Tibial nerve (tissue), 4 donors: ENCODE measurements at places on chromosomes 3 and 15. TPM values are rescaled to one million over a fixed set of nuclear protein-coding genes. Genes with fewer than 3 reads are reported as not detected.

DNA sequence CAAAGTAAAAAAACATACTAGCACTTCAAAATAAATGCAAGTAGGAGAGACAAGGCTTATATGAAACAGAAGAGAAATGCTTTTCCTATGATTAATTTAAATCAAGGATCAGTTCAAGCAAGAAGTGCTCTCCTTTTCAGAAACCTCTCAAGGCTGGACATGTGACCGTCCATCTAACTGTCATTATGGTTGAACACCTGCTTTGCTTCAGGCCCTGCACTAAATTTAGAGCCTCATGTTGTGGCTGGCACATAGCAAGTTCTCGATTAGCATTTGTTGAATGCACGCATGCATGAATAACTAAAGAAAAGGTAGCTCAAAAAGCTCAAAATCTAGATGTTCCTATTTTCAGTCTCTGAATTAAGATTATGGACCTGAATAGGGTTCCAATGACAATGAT is 82.0 kb downstream of the SV2B start:
- no peaks in the 10 kb centered on the region for H3K27me3 ChIP-seq
- H3K4me3 ChIP-seq = no peak overlapping the region
- no peaks in the 10 kb centered on the region for H3K36me3 ChIP-seq
- H3K27ac ChIP-seq = no peak overlapping the region

GRCh38 chr15:90367576-90367975 is 15.5 kb downstream of the ZNF774 start:
- H3K27ac ChIP-seq = peak overlapping the region; percentile 75
- H3K4me1 ChIP-seq = peaks cover 20% of the 10 kb centered on the region
- H3K27me3 ChIP-seq = no peaks in the 10 kb centered on the region
- H3K36me3 ChIP-seq = no peaks in the 10 kb centered on the region

GRCh38 chr15:69074843-69075224 is 60.3 kb downstream of the NOX5 start:
- no peak overlapping the region for H3K4me3 ChIP-seq
- no peaks in the 10 kb centered on the region for H3K27me3 ChIP-seq

DNA sequence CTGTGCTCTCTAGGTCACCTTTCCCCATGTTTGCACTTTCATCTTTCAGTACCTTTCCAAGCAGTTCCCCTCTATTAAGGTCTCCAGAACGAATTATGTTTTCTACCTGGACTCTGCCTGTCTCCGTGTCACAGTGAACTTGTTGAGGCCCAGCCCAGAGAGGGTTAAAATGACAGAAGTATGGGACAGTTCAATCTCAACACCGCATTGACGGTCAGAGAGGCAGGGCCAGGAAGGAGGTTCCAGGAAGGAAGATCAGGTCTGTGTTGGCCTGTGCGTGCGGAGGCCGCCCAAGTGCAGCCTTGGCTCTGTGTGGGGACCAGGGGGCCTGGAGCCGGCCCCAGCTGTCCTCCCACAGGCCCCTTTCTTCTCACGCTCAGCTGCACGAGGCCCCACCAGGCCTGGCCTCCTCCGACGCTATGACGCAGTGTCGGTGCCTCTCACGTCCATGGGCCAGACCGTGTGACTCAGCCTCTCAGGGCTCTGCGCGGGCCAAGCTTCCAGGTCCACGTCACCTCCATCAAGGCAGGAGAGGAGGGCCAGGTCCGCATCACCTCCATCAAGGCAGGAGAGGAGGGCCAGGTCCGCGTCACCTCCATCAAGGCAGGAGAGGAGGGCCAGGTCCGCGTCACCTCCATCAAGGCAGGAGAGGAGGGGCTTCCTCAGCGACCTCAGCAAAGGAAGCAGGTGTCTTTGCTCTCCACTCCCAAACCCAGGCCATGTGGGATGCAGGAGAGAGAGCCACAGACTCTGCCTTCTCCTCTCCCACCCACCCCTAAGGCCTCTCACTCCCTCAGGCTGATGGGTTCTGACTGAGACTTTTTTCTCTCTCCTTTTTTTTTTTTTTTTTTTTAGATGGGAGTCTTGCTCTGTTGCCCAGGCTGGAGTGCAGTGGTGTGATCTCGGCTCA is 83.1 kb downstream of the CPN2 start:
- no peak overlapping the region for H3K4me3 ChIP-seq
- H3K27me3 ChIP-seq = no peaks in the 10 kb centered on the region
- no peaks in the 10 kb centered on the region for H3K4me1 ChIP-seq
- DNase-seq = no peak

DNA sequence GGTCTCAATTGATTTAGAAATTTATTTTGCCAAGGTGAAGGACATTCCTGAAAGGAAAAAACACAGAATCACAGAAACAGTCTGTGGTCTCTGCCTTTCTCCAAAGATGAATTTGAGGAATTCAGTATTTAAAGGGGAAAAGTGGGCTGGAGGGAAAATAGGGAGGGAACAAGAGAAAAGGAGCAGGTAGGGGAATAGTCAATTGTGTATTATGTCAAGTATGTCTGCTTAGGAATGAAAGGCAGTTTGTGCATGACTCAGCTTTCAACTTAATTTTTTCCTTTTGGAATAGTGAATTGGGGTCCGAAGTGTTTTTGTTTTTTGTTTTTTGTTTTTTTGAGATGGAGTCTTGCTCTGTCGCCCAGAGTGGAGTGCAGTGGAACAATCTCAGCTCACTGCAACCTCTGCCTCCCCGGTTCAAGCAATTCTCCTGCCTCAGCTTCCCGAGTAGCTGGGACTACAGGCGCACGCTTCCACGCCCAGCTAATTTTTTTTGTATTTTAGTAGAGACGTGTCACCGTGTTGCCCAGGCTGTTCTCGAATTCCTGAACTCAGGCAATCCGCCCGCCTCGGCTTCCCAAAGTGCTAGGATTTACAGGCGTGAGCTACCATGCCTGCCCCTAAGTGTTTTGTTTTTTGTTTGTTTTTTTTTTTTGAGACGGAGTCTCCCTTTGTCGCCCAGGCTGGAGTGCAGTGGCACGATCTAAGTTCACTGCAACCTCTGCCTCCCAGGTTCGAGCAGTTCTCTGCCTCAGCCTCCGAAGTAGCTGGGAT is 74.1 kb upstream of the MAP4 start:
- no peak for DNase-seq
- no peaks in the 10 kb centered on the region for H3K36me3 ChIP-seq
- peaks cover 12% of the 10 kb centered on the region for H3K4me1 ChIP-seq

SLC15A2 gene
- 2.6 TPM for total RNA-seq

- H3K27ac ChIP-seq = no peak overlapping the region
- peaks cover 61% of the 10 kb centered on the region for H3K36me3 ChIP-seq
- no peak for DNase-seq
Measured at GRCh38 chr3:56593455-56594158, 36.6 kb downstream of the CCDC66 start.

GRCh38 chr3:160005004-160005403 is 16.4 kb downstream of the IL12A start:
- no peaks in the 10 kb centered on the region for H3K27me3 ChIP-seq
- no peak for DNase-seq
- H3K4me3 ChIP-seq = no peak overlapping the region
- no peak overlapping the region for H3K27ac ChIP-seq
- no peaks in the 10 kb centered on the region for H3K36me3 ChIP-seq

- no peak for DNase-seq
- no peaks in the 10 kb centered on the region for H3K27me3 ChIP-seq
- no peaks in the 10 kb centered on the region for H3K4me1 ChIP-seq
- H3K27ac ChIP-seq = no peak overlapping the region
- no peak overlapping the region for H3K4me3 ChIP-seq
- no peaks in the 10 kb centered on the region for H3K36me3 ChIP-seq
Measured at GRCh38 chr3:124059580-124059979, 67.7 kb upstream of the ROPN1 start.

CLDN18 gene
- total RNA-seq = not detected

DNA sequence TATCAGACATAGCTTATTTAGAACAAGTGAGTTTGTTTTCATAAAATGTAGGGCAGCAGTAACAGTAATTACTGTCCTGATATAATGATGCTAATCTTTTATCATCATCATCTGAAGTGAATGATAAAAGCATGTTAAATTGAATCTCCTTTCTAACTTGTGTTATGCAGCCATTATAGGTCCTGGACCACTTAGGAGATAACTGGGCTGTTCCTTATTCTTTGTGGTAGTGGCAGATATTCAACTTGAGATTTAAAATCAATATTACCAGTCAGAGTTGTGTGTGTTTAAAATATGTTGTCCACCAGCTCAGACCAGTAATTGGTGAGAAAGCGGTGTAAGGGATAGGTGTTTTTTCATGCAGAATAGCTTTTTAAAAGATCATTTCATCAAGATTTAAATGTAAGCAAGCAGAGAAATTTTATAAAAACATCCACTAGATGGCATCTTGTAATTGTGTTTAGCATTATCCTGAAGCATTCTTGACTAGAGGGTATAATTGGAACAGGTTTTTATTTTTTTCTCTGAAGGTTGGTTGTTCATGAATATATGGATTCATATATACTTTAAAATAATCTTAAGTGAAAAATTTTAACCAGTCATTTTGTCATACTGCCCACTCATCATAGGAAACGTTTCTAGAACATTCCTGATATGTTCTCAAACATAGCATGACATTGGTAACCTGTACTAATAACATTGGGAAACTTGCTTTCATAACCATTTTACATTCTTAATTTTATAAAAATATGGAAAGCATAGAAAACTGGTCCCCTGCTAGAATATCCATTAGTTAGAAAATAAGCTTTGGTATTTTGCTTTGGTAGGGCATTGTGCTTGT is 153.9 kb downstream of the BBX start:
- H3K27ac ChIP-seq = no peak overlapping the region
- DNase-seq = no peak
- peaks cover 33% of the 10 kb centered on the region for H3K4me1 ChIP-seq
- H3K4me3 ChIP-seq = no peak overlapping the region

STXBP5L gene
- 0.44 TPM for total RNA-seq

- H3K36me3 ChIP-seq = no peaks in the 10 kb centered on the region
- no peak overlapping the region for H3K4me3 ChIP-seq
- no peaks in the 10 kb centered on the region for H3K4me1 ChIP-seq
- H3K27ac ChIP-seq = no peak overlapping the region
Measured at GRCh38 chr3:10263646-10264363, 15.5 kb downstream of the TATDN2 start.

- peak overlapping the region; percentile 79 for H3K4me3 ChIP-seq
- DNase-seq = no peak
- H3K36me3 ChIP-seq = no peaks in the 10 kb centered on the region
Measured at GRCh38 chr3:196969134-196969659, 564 bp upstream of the PIGZ start.
